ENCODE measurements at places on chromosomes 5 and 9. TPM values are rescaled to one million over a fixed set of nuclear protein-coding genes. Genes with fewer than 3 reads are reported as not detected.

GRCh38 chr5:159104759-159105144, 5.0 kb upstream of the EBF1 start:
- no peak for DNase-seq

GRCh38 chr5:33824516-33825195, 67.1 kb downstream of the ADAMTS12 start:
- DNase-seq: no peak

DNA sequence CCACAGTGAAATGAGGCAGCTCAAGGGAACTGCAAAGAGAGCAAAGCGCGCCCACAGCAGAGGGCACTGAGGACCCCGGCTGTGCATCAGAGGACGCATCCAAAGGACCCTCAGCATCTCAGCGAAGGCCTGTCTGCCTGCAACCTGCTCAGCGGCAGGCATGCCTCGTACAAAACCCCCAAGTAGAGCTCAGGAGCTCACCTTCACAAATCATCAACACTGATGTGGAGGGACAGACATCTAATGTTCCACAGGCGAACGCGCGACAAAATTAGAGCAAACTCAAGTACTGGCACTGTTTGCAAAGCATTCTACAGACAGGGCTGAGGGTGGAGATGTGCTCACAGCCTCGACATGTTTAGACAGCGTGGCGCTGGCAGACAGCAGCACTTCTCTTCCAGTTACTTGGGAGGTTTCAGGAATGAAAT, 81.0 kb downstream of the DCP2 start:
- DNase-seq: no peak

The INSYN2B gene
- total RNA-seq: 0.28 TPM

GRCh38 chr9:36896296-36896695, 137.8 kb downstream of the PAX5 start:
- no peak for DNase-seq

The PLPP7 gene
- total RNA-seq: 3.3 TPM

GRCh38 chr9:69089082-69089481, 53.5 kb downstream of the FXN start:
- no peak for DNase-seq

The HSDL2 gene
- 32.2 TPM for total RNA-seq

DNA sequence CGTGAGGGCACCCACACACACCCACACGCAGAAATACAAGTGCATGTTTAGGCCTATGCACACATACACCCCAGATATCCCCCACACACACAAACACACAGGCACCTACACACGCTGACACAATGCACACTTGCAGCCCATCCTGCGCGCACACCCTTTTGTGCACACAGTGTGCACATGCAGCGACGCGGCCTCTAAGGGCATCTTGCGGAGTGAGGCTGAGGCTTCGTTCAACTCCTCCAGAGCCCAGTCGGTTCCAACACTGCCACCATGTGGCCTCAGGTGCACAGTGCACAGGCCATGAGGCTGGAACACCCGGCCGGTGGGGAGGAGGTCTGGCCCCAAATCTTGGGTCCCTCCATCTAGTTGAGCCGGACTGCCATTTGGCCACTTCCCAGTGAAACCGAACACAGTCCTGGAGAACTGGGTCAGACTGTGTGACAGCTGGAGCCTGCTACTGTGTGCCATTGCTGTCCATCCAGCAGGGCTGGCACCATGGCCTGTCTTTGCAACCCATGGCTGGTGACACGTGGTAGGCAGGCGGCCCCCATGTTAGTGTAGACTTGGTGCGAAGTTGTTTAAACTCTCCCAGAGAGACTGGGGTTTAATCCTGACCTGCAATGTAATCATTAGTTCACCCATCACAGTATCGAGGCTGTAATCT, 97.7 kb upstream of the MVB12B start:
- DNase-seq: peak; percentile 36

DNA sequence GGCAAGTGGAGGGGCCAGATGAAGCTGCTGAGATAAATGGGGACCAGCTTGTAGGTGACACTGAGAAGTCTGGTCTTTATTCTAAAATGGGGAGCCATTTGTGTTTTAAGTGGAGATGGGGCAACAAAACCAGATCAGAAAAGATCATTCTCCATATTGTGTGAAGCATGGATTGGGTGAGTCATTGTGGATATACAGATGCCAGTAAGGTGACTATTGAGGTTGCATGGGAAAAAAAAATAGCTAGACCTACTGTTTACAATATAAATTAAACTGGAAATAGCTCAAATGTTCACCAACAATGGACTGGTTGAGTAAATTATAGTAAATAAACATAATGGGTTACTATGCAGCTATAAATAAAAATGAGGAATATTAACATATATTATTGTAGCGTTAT, 5.4 kb upstream of the MAP1B start:
- no peak for DNase-seq

DNA sequence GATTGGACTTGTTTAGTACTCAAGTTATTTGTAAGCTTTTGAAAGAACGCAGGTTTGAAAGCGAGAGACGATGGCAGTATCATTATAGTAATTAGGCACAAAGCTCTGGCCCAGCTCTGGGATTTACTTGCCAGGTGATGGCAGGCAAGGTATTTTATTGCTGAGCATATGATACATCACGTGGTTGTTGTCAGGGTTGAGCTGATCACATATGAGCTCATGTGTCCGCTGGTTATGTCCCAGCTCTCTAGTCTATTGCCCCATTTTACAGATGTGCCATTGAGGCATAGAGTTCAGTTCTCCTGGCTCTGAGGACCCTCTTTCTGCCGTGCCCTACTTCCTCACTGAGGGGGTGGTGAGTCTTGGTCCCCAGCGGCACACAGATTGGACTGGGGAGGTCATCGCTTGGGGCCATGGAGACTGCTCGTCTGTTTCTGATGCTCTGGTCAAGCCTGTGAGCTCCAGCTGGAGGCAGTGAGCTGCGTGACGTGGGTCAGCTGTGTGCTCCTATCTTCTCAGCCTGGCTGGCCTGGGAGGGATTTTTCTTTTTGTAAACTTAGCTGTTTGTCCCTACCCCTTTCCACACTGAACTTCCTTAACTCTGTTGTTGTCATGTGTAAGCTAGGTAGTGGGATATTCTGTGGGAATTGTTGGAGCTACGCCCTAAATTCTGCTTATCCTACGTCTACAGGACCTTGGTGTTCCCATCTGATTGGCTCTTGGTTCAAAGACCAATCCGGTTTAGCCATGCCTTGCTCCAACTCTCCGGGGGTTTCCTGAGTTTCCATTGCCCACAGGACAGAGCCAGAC, 2.2 kb downstream of the NXNL2 start:
- DNase-seq: no peak

DNA sequence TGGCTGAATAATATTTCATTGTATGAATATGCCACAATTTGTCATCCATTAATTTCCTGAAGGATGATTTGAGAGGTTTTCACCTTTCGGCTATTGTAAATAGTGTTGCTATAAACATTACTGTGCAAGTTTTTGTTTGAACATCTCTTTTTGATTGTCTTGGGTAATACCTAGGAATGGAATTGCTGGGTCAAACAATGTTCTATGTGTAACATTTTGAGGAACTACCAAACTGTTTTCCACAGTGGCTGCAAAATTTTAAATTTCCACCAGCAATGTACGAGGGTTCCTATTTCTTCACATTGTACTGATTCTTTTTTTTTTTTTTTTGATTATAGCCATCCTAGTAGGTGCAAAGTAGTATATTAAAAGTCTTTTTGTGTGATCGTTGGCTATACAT, 63.8 kb upstream of the ANKH start:
- DNase-seq: no peak

DNA sequence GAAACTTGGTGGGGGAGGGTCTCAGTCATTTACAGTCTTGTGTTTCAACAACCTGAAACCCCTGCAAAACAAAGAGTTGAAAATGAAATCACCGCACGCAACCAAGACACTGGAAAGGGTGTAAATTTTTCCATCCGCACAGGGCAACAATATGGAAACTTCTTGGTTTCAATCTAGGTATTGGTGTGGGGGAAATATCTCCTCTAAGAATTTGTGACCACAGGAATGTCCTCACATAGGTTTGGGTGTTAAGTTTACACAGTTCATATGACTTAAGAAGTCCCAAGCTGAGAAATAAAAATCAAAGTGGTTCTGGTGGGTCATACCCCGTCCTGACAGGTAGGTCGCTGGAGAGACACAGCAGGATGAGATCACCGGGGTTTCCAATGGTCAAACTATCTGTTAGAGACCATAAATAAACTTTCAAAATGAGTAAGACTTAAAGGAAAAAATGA, 51.9 kb upstream of the PIP5K1B start:
- no peak for DNase-seq

The SPATA31C1 gene
- not detected for total RNA-seq

- no peak for DNase-seq
These were observed 30.0 kb downstream of the NKD2 start for GRCh38 chr5:1038417-1039209.

- DNase-seq: no peak
These were observed 25.0 kb downstream of the STOM start for GRCh38 chr9:121345070-121345469.

- DNase-seq: no peak
These were observed 307.7 kb upstream of the MEF2C start for GRCh38 chr5:89190515-89191265.

DNA sequence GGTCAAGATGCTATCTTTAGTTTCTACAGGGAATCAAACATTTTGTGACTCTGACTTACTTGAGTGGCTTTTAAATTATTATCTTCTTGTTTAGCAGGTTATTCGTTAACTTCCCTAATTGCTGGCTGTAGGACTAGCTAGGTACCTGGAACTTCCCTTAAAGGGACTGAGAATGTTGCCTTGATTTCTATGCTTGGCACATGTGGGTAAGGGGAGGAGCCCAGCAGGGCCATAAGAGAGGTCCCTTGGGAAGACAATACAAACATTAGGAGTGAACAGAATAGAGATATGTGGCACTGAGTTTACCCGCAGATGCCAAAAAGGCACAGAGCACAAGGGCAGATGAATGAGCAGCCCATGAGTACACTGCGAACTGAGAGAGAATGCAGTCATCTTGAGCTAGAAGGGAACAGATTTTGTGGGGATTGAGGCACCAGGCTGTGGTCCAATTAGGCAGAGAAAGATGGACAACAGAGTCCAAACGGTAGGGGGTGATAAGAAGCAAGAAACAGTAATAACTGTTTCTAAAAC, 9.8 kb downstream of the CKMT2 start:
- DNase-seq: no peak

The C9orf152 gene
- total RNA-seq: 0.10 TPM

The ADGRD2 gene
- total RNA-seq: not detected

- no peak for DNase-seq
These were observed 799.9 kb upstream of the TYRP1 start for GRCh38 chr9:11893331-11893730.

- no peak for DNase-seq
These were observed 27.7 kb downstream of the CDH9 start for GRCh38 chr5:27010646-27011045.

- DNase-seq: no peak
These were observed 216.5 kb downstream of the PDZD2 start for GRCh38 chr5:31855134-31856040.

DNA sequence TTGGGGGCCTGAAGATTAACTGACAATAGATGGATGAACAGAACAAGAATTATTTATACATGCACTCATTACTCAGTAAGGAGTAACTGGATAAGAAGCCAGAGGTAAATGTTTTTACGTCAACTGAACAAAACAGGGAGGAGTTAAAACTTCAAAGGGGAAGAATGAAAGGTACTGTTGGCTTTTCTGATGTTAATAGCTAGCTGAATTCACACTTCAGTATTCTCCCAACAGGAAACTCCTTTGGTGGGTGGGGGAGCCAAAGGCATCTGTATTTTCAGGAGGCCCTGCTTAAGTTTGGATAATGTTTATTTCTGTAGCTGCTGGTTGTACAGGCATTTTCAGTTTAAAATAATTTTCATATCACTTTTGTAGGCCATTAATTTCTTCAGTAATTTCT, 23.2 kb upstream of the RFK start:
- no peak for DNase-seq

DNA sequence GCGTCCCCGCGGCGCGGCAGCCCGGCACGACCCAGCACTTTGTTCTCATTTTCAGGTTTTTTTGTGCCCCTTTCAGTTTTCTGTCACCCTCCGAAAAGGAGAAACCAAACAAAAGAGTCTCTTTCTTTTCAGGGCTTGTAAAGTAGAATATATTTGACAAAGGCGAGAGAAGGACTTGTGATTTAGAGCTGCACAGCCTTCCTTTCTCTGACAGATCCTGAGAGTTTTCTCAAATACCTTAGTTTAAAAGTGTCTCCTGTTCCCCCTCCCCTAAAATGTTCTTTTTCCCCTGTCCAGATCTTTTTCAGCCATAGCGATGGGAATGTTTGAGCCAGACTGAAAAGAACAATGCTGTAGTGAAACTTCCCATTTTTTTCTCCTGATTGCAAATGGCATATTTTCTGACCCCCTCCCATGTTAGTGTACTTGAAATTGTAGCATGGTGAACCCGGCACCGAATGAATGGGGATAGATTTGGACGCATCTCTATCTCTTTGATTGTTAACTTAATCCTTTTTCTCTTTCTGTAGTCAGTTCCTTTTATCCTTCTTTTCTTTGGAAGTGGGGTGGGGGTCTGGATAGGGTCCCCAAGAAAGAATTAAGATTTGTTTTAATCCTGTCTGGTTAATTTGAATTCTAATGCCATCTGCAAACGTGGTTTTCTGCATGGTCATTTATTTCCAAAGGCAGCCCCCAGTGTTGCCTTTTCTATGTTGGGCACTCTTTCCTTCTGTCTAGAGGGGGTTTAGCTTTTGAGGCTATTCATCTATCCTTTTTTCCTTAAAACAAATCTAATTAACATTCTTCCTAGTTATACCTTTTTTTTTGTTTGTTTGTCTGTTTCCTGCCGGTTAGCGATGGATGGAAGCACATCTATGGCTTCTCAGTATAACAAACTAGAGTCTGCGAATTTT, 2.2 kb downstream of the ZSWIM6 start:
- no peak for DNase-seq

DNA sequence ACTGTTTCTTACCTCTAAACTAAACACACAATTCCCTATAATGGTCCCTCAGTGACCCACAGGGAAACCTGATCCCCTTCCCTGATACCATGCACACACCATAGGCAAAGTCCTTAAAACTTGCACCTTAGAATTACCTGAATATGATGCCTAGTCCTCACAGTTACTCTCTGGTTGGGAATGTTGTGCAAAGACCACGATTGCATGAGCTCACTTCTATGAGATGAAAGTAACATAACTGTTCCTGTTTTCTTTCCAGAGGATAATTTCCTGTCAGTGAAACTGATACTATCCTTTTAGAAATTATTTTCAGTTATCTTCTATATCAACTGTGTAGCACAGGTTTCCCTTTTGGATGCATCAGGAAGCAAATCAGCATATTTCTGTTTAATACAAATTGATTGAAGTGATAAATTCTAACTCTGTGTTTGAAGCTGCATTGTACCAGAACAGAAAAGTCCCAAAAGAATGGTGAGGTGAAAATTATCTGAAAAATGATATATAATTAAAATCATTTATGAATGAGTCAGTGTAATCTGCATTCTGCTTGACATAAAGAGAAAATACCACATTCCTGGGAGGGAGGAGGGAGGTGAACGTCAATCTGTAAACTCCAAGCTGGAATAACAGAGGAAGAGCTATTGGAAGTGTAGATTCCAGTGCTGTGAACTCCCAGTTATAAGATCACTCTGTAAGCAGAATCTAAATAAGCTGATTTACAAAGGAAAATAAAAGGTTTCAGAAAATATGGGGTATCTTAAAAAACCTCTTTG, 51.2 kb upstream of the TNFAIP8 start:
- no peak for DNase-seq

- DNase-seq: no peak
These were observed 88.5 kb downstream of the ZNF618 start for GRCh38 chr9:113964495-113965170.
